Muscle of leg (tissue), 16 donors: ENCODE measurements at places on chromosomes 13 and 19. TPM values are rescaled to one million over a fixed set of nuclear protein-coding genes. Genes with fewer than 3 reads are reported as not detected.
A peak's percentile ranks its signal among the peaks of the same experiment; 100 is the strongest.

The CGB3 gene
- total RNA-seq: 0.22 TPM

- no peak overlapping the region for H3K4me3 ChIP-seq
- H3K36me3 ChIP-seq: peaks cover 23% of the 10 kb centered on the region
- peaks cover 83% of the 10 kb centered on the region for H3K4me1 ChIP-seq
- peak overlapping the region; percentile 79 for H3K27ac ChIP-seq
- DNase-seq: no peak
Observed at GRCh38 chr13:110266431-110266809, 40.5 kb downstream of the COL4A1 start.

The PEG3 gene
- total RNA-seq: 180 TPM

- H3K27me3 ChIP-seq: peaks cover 98% of the 10 kb centered on the region
- no peaks in the 10 kb centered on the region for H3K36me3 ChIP-seq
- no peak overlapping the region for H3K4me3 ChIP-seq
Observed at GRCh38 chr19:41918095-41918494, 10.2 kb downstream of the ERFL start.

GRCh38 chr13:77872995-77873394, 45.6 kb downstream of the EDNRB start:
- H3K4me3 ChIP-seq: no peak overlapping the region
- no peak overlapping the region for H3K27ac ChIP-seq
- no peak for DNase-seq
- H3K27me3 ChIP-seq: no peaks in the 10 kb centered on the region
- no peaks in the 10 kb centered on the region for H3K4me1 ChIP-seq
- no peaks in the 10 kb centered on the region for H3K36me3 ChIP-seq

DNA sequence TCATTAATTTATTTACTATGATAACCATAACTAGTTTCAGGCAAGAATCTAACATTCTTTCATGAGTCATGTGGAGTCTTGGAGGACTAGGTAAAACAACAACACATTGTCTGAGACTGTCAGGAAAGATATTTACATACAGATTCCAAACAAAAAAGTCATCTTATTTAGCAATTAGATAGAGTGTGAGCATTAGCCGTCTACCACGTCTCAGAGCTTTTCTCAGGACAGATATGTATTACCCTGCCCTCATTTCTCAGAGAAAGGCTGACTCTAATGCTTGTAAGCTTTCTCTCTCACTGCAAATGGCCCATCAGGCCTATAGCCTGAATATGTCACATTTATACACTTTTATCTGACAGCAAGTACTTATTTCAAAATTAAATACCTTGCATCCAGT, 312.1 kb upstream of the PCDH20 start:
- peaks cover 4% of the 10 kb centered on the region for H3K4me1 ChIP-seq
- peak; percentile 12 for DNase-seq
- no peak overlapping the region for H3K4me3 ChIP-seq
- H3K27ac ChIP-seq: peak overlapping the region; percentile 15

- no peak overlapping the region for H3K27ac ChIP-seq
- peak; percentile 72 for DNase-seq
- no peaks in the 10 kb centered on the region for H3K36me3 ChIP-seq
Observed at GRCh38 chr19:1064661-1065605, 2.0 kb upstream of the ARHGAP45 start.
